ENCODE measurements at places on chromosomes 5 and 9.

- DNase-seq, result no peak
Measured at GRCh38 chr5:53874409-53874808, 314.0 kb downstream of the NDUFS4 start.

- DNase-seq, result no peak
Measured at GRCh38 chr5:57900381-57900944, 417.9 kb upstream of the ACTBL2 start.

- no peak for DNase-seq
Measured at GRCh38 chr9:105485131-105485530, 37.3 kb downstream of the FSD1L start.

GRCh38 chr5:40479939-40480338, 199.8 kb upstream of the PTGER4 start:
- no peak for DNase-seq

DNA sequence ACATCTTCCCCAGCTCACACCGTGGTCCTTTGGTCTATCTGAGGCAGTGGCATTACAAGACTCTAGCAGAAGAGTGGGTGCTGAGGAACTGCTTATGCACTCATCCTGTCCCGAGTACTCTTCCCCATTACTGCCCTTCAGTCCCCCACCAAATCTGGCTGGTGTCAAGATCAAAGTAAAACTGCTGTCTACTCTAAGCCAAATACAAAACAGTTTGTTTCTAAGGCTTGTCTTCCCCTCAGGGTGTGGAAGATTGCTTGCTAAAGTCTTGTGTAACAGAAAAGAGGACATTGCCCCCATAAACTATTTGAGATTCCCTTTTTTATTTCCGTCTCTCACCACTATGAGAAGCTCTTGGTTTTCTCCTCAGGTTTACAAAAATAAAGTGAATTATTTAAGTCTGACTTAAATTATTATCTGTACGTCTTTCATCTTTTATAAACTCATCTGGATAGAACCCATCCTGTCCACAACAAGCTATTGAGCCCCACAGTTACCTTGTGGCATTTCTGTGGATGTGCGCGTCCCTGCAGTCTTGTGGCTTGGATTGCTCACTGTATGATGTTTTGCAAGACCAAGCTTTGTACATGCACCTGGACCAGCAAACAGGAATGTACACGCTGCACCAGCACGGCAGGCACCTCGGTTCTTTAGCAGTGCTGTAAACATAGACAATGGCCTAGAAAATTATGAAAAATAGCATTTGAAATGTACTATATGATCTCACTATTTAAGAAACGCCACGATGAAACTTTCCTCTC, 61.0 kb downstream of the CYSTM1 start:
- peak; percentile 50 for DNase-seq

DNA sequence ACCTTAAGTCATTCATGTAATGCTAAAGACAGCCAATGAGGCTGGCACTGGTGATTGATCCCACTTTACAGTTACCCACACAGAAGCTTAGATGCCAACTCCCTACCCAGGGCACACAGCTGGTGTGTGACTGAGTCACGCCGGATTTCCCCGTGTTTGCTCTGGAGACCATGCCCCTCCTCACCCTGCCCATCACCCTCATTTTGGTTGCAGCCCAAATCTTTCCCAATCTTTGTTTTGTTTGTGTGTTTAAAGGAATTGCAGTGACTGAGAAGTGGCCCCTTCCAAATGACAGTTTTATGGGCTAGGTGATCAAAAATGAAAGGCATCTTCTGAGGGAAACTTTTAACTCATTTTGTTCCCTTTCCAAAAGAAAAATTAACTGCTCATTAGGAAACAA, 10.9 kb downstream of the FBXL7 start:
- DNase-seq, result no peak

DNA sequence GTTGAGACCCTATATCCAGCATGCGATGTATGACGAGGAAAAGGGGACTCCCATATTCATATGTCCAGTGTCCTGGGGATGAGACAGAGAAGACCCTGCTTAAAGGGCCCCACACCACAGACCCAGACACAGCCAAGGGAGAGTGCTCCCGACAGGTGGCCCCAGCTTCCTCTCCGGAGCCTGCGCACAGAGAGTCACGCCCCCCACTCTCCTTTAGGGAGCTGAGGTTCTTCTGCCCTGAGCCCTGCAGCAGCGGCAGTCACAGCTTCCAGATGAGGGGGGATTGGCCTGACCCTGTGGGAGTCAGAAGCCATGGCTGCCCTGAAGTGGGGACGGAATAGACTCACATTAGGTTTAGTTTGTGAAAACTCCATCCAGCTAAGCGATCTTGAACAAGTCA, 17.1 kb downstream of the BTNL3 start:
- no peak for DNase-seq

- DNase-seq, result peak; percentile 90
Measured at GRCh38 chr9:105007143-105007542, 79.2 kb upstream of the ABCA1 start.

GRCh38 chr9:135484460-135485277, 5.1 kb downstream of the PPP1R26 start:
- DNase-seq, result no peak

DNA sequence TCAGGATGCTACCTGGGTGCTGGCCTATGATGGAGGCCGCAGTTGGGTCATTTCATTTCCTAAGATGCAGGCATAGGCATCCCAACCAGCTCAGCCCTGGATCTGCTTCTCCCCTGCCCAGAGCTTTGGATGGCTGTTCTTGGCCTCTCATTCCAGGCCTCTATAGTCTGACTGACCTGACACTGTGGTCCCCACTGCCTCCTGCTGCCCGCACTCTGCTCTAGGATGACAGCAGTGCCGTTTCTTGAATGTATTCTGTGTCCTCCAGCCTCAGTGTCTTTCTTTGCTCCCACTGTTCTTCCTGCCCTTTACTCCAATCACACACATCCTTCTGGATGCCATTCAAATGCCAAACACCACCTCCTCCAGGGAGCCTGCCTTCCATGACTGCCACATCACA, 235.7 kb downstream of the HSPA4 start:
- no peak for DNase-seq

DNA sequence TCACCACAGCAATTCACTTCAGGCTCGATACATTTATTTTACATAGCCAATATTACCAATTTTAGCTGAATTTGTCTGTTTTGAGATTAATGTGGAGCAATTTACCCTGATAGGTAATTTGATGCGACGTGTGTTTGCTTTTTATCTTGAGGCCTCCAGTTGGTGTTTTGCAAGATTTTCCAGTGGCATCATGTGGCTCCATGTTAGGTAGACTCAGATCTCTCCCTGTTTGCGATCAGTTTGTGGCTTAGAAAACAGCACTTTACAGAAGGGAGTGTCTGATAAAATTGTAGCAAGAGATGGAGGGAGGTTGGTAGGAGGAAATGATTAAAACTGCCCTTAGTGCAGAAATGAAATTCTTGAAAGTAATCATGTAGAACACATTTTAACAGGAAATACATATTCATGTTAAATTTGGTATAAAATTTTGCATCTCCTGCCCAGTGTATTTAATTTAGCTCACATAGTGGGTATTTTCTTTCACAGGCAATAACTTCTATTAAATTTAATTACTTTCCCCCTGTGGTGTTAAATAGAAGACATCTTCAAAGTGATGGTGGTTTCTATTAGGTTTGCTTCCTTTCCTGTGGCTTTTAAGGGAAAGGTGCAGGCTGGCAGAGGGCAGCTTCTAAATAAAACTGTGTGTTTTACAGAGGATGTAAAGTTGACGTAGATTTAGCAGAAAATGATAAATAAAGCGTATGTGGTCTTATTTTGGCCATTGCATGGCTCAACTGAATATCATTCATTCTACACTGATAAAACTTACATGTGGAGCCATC, 135.8 kb downstream of the KDM4C start:
- DNase-seq, result no peak

Measured in HL-60 (cell line).